ENCODE measurements at places on chromosomes 12 and 14.

GRCh38 chr12:126507231-126507630, 1442.0 kb downstream of the AACS start:
- DNase-seq: no peak

DNA sequence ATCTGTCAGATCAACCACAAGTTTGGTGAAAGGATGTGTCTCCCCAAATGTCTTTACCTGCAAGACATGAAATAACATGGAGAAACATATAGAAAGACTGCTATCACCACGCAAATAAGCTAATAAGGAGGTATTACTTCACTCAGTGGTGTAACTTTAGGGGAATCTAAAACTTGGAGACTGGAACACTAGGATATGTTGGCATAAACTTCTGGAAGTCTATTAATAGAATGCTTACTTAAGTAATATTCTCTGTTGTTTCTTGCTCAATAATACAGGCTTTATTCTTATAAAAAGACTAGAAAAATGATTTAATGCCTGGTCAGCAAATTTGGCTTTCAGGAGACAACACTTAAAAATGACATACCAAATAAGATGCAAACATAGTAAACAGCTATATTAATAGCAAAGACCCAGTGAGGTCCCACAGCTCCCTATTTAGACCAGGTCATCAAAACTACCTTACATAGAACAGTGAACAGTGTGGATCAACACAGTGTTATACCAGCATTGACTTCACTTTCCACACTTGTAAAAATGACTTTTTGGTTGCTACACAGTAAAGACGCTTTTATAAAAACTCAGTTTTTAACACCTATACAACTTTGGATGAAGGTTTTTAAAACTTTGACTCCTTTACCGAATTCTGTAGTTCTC, 18.9 kb upstream of the HAL start:
- DNase-seq: no peak

DNA sequence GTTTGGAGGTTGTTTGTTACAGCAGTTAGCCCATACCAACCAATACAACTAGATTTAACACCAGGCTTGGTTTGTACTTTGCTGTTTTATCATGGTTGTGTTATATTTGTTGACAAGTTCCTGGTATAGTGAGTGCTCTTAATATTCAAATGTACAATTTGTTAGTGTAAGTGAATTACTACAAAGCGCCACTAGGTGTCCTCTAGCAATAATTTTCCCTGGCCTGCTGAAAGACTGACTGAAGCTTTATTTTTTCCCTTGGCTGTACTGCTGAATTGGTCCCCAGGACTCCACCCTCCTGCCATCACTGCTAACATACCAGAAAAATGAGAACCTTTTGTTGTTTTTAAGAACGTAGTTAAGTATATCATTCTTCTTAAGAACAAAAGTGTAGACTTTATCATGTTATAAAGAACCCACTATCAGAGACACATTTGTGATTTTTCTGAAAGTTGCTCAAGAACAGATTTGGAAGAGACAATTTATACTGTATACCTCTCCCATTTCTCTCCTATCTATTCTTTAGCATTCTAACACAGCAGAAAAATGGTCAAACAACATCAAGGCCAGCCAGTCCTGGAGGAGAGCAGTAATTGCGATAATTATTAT, 75.3 kb upstream of the FAR2 start:
- peak; percentile 61 for DNase-seq

- DNase-seq: peak; percentile 59
Measured at GRCh38 chr14:59398841-59399240, 66.3 kb downstream of the GPR135 start.

GRCh38 chr14:26175658-26176057, 422.2 kb downstream of the NOVA1 start:
- no peak for DNase-seq

DNA sequence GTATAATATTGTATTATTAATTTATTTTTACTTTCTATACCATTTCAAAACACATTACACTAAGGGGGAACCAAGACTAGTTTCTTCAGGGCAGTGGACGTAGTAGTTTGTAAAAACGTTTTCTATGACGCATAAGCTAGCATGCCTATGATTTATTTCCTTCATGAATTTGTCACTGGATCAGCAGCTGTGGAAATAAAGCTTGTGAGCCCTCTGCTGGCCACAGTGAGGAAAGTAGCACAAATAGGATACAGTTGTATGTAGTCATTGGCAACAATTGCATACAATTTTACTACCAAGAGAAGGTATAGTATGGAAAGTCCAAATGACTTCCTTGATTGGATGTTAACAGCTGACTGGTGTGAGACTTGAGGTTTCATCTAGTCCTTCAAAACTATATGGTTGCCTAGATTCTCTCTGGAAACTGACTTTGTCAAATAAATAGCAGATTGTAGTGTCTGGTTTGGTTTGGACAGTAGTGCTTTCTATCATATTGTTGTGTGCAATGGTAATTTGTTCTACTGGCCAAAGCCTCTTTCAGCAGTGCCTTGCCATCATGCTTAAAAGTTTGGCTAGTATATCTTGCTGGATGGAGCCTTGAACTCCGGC, 24.3 kb upstream of the PLEKHD1 start:
- peak; percentile 89 for DNase-seq

GRCh38 chr12:19140381-19141236, 11.1 kb downstream of the PLEKHA5 start:
- DNase-seq: no peak

DNA sequence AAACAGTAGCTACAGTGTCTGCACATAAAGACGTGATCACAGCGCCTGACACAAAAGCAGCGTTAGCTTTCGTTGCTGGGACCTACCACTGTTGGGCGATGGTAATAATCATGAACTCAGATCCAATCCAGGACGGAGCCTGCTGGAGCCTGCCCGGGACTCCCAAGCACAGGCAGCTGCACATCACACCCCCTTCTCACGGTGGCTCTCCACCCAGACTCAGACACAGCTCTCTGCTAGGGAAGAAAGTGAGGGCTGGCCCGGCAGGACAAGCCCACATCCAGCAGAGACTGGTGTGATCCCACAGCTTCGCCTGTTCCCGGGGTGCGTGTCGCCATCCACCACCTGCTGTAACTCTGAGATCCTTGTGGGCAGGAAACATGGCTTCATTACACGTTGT, 49.9 kb upstream of the FOXN3 start:
- no peak for DNase-seq

- peak; percentile 70 for DNase-seq
Measured at GRCh38 chr14:89701211-89702043, 253.1 kb downstream of the EFCAB11 start.

GRCh38 chr14:72332046-72332445, 399.8 kb downstream of the RGS6 start:
- no peak for DNase-seq

DNA sequence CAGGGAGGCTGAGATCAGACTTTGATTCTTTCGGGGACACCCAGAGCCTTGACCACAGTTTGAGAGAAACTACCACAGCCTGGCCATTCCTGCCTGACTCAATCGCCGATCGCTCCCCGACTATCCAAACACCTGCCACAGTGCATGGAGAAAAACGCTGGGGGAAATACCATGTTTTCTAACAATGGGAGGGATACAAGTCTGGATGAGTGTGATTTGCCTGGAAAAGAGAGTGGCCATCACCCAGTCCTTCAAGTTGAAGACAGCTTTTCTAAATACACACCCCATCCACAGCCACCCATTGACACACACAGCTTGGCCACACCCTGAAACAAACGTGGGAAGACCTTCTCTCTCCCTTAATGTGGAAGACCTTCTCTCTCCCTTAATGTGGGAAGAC, 6.7 kb upstream of the VASH1 start:
- DNase-seq: no peak

- no peak for DNase-seq
Measured at GRCh38 chr14:24920265-24921075, 129.5 kb downstream of the STXBP6 start.

- no peak for DNase-seq
Measured at GRCh38 chr12:67909681-67910080, 79.6 kb upstream of the IFNG-AS1 start.

DNA sequence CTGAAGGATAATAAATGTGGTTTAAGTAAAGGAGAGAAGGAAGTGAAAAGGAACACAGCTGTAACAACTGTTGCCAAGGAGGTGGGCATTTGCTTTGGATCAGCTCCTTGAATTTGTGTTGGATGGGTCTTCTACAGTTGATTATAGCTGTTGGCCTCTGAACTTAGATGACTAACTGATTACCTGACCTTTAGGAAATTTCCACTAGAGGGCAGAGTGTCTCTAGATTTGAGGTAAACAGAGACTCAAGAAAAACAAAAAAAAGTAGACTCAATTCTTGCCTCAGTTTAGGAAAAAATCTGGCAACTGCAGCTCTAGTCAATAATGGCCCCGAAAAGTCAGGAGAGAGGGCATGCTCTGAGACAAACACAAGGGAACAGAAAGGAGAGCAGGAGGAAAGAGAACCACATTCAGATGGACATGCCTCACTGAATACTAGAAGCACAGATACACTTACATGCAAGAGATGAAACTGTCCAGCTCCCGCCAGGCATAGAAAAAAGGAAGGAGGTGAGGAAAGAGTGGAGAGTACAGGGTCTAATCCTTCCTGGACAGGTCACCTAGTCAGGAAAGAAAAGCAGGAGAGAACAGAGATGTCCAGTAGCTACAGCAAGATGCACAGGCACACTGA, 20.6 kb downstream of the COX14 start:
- DNase-seq: peak; percentile 24

DNA sequence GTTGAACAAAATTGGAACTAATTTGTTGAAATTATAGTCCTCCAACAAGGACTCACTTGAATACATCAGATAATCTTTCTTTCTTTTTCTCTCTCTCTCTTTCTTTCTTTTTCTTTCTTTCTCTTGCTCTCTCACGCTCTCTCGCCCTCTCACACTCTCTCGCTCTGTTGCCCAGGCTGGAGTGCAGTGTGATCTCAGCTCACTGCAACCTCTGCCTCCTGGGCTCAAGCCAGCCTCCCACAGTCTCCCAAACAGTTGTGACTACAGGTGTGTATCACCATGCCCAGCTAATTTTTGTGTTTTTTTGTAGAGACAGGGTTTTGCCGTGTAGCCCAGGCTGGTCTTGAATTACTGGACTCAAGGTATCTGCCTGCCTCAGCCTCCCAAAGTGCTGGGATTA, 22.8 kb downstream of the WDR20 start:
- DNase-seq: no peak

GRCh38 chr12:113261847-113262470, 40.7 kb downstream of the TPCN1 start:
- peak; percentile 90 for DNase-seq

- DNase-seq: no peak
Measured at GRCh38 chr14:44970907-44971306, 8.9 kb downstream of the TOGARAM1 start.
